GM10248 (cell line): ENCODE measurements at places on chromosomes 12 and 14.
A peak's percentile ranks its signal among the peaks of the same experiment; 100 is the strongest.

DNA sequence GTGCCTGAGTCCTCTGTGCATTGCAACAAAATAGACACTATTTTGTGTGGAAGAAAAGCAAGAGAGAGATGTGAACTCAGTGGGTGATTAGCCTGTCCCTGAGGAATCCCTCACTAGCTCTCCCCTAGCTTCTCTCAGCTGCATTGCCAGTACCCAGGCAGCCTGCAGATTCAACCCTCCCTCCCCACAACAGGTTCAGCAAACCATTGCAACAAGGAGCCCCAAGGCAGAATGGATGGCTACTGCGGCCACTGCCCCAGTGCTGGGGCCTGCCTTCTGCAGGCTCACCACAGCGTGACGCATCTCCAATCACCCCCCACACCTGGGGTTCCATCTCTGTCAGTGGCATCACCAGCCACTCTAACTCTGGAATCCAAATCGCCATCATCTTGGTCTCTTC is 2.3 kb downstream of the CRACR2A start:
- no peak for DNase-seq

- no peak for DNase-seq
Observed at GRCh38 chr12:106187842-106188241, 49.1 kb upstream of the NUAK1 start.

DNA sequence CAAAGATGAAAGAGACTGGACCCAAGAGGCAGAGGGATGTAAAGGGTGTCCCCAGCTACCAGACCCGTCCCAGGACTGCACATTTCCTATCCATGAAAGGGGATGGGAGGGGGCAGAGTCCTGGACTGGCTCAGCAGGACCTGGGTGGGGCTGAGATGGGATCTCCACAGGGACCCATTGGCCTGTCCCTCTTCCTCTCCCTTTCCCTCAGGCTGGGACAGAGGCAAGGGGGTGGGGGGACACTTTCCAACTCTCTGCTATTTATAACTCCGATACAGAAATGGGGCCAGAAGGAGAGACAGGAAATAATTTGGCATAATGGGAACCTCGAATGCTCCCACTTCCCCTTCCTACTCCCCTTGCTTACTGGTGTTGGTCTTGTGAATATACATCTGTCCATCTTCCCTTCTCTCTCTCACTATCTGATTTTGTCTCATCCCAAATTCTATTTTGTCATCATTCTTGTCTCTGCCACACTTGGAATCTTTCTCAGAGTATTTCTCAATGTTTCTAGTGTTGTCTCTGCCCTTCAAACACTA is 1.1 kb upstream of the ITGA7 start:
- no peak for DNase-seq

DNA sequence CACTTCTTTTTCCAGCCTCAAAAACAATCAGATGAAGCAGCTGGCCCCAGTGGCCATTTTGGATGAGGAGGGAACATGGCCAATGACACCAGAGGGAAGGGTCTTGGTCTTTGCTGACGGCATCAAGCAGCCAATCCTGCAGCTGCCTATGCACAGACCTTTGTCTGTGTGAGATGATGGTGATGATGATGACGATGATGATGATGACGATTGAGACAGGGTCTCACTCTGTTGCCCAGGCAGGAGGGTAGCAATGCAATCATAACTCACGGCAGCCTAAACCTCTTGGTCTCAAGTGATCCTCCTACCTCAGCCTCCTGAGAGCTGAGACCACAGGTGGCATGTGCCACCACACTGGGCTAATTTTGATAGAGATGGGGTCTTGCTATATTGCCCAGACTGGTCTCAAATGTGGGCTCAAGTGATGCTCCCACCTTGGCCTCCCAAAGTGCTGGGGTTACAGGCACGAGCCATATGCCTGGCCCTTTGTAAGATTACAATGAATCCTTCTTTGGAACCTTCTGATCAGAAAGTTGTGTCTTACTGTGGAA is 26.5 kb upstream of the NCOR2 start:
- no peak for DNase-seq

DNA sequence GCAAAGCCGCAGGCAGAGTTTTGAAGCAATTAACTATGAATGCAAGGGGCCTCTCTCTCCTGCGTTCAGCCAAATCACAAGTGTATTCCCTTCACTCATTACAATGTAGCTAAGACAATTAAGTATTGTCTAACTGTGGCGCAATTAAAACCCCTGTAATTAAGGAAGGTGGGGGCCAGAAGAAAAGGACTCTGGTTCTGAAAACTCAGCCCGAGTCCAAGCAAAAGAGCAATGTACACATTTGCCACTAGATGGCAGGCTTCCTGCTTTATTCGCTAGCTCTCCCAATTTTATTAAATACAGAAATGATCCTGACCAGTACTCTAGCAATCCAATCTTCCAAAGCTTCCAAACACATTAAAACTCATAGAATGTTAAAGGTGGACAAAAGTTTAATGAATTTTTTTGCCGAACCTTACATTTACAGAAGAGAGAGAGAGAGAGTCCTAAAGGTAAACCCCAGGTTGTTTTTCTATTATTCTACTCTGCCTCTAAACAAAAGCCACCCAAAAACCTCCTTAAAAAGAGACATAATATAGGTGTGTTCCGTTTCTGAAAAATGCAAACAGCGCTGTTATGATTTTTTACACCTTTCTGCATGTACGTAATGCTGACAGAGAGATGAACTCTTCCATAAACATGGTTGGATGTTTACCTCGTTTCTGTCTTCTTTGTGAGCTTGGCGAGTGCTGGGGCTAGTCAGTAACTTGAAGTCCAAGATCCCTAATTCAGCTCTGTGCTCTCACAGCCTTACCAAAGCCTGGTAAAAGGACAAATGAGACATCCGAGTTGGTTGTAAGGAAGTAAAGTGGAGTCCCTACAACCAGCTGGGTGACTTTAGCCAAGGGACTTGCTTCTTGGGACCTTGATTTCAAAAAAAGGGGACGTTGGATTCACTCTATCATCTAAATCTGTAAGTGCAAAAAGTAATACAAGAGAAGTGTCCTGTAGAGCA is 50.9 kb upstream of the VASH1 start:
- DNase-seq, result peak; percentile 59
